ENCODE measurements at places on chromosomes 4 and X.
A peak's percentile ranks its signal among the peaks of the same experiment; 100 is the strongest.

- no peak for DNase-seq
Measured at GRCh38 chr4:138103597-138104283, 138.4 kb downstream of the SLC7A11 start.

GRCh38 chr4:152999346-153000075 lies 63.4 kb downstream of the FHDC1 start:
- no peak for DNase-seq

- DNase-seq: no peak
Measured at GRCh38 chrX:138229718-138230117, 481.8 kb downstream of the FGF13 start.

DNA sequence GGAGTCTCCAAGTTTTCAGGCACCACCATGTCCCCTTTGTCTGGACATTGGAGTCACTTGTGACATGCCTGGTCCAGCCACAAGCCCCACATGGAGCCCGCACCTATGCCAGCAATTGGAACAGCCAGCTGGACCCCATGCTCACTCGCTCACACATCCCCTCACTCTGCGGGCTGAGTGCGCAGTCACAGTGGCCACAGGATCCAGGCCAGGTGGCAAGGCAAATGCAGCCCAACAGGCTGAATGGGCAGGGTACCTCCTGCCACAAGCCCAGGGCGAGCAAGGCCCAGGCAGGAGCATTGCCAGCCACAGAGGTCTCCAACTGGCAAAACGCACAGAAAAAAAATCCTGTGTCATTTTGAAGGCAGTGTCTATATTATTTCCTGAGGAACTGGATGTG lies 82.0 kb downstream of the ANXA10 start:
- DNase-seq: no peak

GRCh38 chrX:105975382-105975781 lies 63.1 kb downstream of the SERPINA7 start:
- DNase-seq: no peak

DNA sequence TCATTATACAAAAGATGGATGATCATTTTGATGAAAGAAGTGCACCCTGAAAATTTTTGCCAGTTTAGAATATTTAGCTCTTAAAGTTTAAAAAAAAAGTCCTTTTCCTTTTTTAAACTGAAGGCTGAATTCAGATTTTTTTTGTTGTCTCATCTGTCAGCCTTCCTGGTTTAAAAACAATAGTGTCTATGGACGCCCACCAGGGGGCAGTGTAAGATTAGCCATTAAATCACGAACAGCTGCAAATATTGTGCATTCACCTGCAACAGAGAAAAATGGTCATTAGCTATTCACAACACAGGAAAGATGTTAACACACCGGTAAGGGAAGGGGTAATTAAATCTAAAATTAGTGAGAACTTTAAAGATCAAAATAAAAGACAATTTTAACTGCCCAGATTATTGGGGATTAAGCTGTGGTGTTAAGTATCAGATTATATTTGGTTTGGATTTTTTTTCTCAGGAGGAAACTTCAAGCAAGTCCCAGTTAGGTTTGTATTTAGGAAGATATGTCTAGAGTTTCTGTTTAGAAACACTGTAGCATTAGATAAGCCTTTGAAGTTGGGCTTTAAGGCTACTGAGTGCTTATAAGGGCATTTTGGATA lies 4.4 kb upstream of the CXorf38 start:
- peak; percentile 5 for DNase-seq

- DNase-seq: no peak
Measured at GRCh38 chr4:13665701-13666660, 38.5 kb upstream of the BOD1L1 start.

GRCh38 chrX:110941906-110942305 lies 146.3 kb upstream of the CHRDL1 start:
- no peak for DNase-seq
